Type B pancreatic cell (in vitro differentiated cells): ENCODE measurements at places on chromosomes 6 and 20. TPM values are rescaled to one million over a fixed set of nuclear protein-coding genes. Genes with fewer than 3 reads are reported as not detected.

DNA sequence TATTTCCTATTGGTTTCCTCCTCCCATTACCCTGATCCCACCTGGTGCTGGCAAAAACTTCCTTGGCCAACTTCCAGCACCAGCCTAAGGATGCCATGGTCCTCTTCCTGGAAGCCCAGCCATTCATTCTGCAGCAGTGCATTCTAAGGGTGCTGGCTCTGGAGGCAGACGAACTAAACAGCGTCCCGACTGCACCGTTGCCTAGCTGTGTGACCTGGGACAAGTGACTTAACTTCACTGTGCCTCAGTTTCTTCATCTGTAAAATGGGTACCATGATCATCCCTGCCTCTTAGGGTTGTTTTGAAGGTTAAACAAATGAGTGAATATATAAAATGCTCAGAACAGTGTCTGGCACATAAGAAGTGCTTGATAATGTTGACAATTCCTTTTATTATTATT is 120.9 kb upstream of the ZNF217 start:
- no peaks in the 10 kb centered on the region for H3K36me3 ChIP-seq
- H3K27ac ChIP-seq: no peak overlapping the region
- no peaks in the 10 kb centered on the region for H3K27me3 ChIP-seq

DNA sequence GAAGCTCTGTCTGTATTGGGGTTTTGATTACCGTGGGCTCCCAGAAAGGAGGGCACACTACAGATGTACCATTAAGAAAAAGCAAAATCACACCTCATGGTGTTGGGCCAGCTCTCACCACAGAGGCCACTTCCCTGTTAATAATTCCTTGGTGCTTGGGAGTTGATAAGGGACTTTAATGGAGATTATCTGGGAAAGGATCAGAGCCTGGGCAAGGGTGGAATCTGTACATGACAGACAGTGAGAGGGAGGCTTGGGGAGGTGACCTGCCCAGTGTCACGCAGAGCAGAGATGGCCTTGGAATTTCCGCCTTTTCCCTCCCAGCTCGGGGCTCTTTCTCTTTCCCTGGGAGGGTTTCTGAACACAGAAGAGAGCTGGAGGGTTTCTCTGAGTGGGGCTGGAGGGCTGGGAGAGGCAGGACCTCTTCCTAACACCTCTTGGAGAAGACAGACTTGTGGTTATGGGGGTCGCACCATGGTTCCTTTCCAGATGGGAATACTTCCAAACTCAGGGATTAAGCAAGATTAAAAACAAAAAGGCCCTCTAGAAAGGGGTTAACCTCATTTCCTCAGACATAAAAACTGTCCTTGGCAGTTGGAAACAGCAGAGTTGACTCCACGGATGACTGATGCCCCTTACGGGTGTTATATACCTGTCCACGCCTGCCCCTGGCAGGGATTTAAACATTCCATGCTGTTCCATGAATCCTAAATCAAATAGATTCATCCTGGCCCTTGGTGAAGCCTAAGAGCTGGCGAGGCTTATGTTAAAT is 16.8 kb upstream of the KCNK16 start:
- H3K36me3 ChIP-seq: no peaks in the 10 kb centered on the region
- H3K27ac ChIP-seq: no peak overlapping the region
- peaks cover 21% of the 10 kb centered on the region for H3K4me1 ChIP-seq
- H3K27me3 ChIP-seq: peaks cover 16% of the 10 kb centered on the region
- DNase-seq: no peak

- DNase-seq: no peak
- H3K4me1 ChIP-seq: peaks cover 63% of the 10 kb centered on the region
- H3K36me3 ChIP-seq: peaks cover 3% of the 10 kb centered on the region
Observed at GRCh38 chr6:1761477-1761877, 151.8 kb downstream of the FOXC1 start.

The TNXB gene
- total RNA-seq: 20.8 and 22.2 TPM in 2 replicates

The FUCA2 gene
- total RNA-seq: 48.0 and 71.9 TPM in 2 replicates
